ENCODE measurements at places on chromosomes 16 and 17.
A peak's percentile ranks its signal among the peaks of the same experiment; 100 is the strongest.

- no peak for DNase-seq
These were observed 7.5 kb downstream of the SRSF1 start for GRCh38 chr17:57999496-58000017.

DNA sequence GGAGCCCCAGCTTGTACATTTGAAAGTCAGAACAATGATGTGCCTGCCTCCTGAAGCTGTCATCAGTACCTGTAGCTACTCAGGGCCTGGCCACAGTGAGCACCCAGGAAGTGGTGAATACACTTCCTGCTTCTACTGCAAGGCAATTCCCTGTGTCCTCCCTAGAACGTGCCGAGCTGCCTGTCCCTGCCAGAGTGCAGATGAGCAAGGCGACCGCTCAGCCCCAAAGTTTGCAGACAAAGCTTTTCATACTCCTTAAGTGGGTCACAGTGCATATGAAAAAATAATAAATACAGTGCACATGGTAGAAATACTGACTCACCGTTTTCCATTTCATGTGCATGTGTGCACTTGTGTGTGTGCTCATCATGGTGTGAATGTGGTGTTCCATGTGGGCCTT lies 77.3 kb downstream of the MPRIP start:
- DNase-seq: peak; percentile 40

- no peak for DNase-seq
These were observed 536.9 kb upstream of the CDH11 start for GRCh38 chr16:65658787-65659220.

GRCh38 chr16:78142788-78143187 lies 43.3 kb downstream of the WWOX start:
- DNase-seq: no peak

DNA sequence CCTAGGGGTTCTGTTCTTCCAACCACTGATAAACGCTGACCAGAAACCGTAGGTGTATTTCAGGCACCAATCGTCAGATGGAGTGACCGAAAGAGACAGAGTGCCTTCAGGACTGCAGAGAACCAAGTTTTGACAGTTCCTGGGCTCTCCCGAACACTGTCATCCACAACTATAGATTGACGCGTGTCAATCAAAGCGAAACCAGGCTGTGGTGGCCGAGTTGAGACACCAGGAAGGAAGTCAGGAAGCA lies 11.9 kb upstream of the AURKB start:
- DNase-seq: no peak

- DNase-seq: no peak
These were observed 27.9 kb downstream of the NLRC5 start for GRCh38 chr16:57017251-57017650.

DNA sequence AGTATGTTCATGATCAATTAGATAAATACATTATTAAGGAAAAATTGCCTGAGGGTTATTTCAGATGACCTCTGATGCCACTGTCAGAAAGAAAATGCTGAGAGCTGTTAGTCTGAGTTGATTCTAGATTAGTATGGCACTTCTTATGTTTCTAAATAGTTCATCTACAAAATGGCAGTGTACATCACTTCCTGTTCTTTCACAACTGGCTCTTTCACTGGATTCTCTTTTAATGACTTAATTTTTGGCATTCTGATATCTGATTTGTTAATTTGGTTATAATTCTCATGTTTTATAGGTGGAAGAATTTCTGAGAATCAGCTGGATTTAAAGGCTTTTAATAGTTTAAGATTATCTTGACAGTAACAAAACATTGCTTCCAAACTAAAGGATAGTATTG lies 3.3 kb downstream of the TAOK1 start:
- DNase-seq: no peak

- peak; percentile 3 for DNase-seq
These were observed 8.7 kb downstream of the CLEC19A start for GRCh38 chr16:19294156-19294649.

DNA sequence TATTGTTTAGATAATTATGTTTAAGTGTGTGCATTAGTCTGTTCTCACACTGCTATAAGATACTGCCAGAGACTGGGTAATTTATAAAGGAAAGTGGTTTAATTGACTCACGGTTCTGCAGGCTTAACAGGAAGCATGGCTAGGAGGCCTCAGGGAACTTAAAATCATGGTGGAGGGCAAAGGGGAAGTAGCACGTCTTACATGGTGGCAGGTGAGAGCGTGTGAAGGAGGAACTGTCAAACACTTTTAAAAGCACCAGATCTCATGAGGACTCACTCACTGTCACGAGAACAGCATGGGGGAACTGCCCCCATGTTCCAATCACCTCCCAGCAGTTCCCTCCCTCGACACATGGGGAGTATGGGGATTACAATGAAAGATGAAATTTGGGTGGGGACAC lies 203.5 kb upstream of the GOT2 start:
- no peak for DNase-seq

- no peak for DNase-seq
These were observed 535.2 kb upstream of the CDH11 start for GRCh38 chr16:65657071-65657494.

Measured in stimulated activated CD4-positive, alpha-beta T cell treated with anti-CD3 and anti-CD28 coated beads, Interleukin-12 subunit alpha, Interleukin-12 subunit beta, amount 100 ng/mL, for 24 hours (primary cell).